Adrenal gland (tissue), 19 donors: ENCODE measurements at places on chromosomes 3 and 15.

GRCh38 chr3:36650271-36650671, 114.1 kb downstream of the DCLK3 start:
- no peak for DNase-seq

DNA sequence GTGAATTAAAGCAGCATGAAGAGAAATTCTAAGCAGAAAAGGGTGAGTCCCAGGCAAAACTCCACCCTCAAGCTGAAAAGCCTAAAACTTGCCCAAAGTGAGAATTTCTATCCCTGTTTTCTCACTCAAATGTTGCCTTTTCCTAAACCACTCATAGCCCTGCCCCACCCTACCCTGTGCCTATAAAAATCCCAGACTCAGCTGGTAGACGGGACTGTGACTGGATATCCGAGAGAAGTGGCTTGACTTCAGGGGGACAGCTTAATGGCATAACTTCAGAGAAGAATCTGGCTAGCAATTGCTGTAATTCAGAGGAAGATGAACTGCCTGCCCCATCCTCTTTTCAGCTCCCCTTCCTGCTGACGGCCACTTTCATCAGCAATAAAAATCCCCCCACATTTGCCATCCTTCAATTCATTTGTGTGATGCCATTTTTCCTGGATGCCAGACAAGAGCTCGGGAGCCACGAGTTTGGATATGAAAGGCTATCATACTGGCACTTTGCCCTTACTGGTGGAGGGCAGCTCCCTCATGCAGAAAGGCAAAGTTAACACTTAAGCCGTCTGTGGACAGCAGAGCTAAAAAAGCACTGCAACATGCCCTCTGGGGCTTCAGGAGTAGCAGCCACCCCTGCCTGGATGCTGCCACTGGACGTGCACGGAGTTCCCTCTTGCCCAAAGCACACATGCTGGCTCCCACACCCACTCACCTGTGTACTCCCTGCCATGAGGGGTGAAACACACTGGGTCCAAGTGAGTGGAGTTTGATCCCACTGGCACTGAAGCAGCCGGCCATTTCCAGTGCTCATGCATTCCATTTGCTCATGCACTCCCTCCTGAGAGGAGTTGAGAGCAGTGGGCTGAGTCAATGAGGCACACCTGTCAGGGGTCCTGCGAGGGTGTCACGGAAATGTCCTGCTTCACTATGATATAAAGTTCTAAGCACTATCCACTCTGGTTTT, 670.6 kb downstream of the PLOD2 start:
- DNase-seq = no peak

- DNase-seq = no peak
These were observed 183.5 kb downstream of the TBL1XR1 start for GRCh38 chr3:177013681-177014280.

DNA sequence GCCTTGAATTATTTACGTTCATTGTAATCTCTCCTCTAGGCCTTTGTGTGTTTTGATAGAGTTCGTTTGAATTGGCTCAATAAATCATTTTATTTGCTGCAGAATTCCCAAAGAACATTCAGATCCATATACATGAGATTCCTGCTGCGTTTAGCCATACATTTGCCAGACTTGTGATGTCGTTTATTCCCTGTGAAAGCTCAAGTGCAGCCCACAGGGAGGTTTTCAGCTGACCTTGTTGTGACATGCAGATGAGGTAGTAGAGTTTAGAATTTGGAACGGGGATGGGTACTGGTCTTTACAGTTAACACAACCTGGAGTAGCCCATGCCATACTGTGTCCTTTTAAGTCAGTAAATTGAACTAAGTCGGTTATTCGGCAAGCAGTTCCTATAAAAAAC, at the start of gene C3orf20:
Gene C3orf20, plus strand, starts transcription at position 301 of the 400 bp plus-strand sequence. CDS start 7,573 bp downstream, outside the sequence.
- DNase-seq = no peak

DNA sequence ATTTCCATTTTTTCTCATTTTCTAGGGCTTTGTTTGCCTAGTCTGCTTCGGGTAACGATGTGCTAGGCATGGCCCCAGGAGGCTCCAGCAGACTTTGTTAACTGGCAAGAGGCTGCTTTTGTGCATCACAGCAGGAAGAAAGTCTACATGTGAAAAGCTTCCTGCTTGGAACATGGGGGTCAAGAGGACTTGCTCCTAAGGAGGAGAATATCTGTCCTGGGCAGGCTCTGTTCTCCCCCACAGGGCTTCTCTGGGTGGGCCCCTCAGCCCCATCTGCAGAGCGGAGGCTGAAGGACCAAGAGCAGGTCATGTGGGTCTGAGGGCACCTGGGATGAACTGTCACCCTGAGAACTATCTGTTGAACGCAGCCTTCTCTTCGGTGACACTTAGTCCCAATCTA, 94.7 kb downstream of the CCNL1 start:
- DNase-seq = no peak
